Activated CD8-positive, alpha-beta memory T cell treated with anti-CD3 and anti-CD28 coated beads for 48 hours (primary cell): ENCODE measurements at places on chromosomes 3 and 15.

- no peak for DNase-seq
Observed at GRCh38 chr3:170862618-170863374, 7.2 kb downstream of the RPL22L1 start.

GRCh38 chr15:77817434-77817833 is 184.7 kb upstream of the LINGO1 start:
- no peak for DNase-seq

GRCh38 chr15:81030301-81030750 is 29.6 kb downstream of the TLNRD1 start:
- DNase-seq: no peak

GRCh38 chr3:170638988-170639387 is 53.1 kb upstream of the SLC7A14 start:
- DNase-seq: no peak
